ENCODE measurements at places on chromosomes 5 and 9.

DNA sequence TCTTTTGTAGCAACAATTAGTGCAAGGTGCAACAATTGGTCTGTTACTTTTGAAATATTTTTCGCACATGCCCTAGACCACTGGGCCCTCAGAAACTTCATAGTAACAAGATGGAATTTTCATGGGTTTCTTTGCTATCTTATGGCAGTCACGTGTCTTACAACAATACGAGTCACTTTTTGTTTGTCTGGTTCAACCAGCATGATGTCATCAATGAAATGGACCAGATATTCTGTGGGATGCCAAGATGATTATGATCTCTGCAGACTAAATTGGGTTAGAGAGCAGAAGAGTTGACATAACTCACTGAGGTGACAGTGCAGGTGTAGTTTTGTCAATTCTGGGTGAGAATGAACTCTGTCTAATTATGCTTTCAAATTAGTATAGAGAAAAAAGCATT lies 239.6 kb upstream of the RIOK2 start:
- DNase-seq: no peak

DNA sequence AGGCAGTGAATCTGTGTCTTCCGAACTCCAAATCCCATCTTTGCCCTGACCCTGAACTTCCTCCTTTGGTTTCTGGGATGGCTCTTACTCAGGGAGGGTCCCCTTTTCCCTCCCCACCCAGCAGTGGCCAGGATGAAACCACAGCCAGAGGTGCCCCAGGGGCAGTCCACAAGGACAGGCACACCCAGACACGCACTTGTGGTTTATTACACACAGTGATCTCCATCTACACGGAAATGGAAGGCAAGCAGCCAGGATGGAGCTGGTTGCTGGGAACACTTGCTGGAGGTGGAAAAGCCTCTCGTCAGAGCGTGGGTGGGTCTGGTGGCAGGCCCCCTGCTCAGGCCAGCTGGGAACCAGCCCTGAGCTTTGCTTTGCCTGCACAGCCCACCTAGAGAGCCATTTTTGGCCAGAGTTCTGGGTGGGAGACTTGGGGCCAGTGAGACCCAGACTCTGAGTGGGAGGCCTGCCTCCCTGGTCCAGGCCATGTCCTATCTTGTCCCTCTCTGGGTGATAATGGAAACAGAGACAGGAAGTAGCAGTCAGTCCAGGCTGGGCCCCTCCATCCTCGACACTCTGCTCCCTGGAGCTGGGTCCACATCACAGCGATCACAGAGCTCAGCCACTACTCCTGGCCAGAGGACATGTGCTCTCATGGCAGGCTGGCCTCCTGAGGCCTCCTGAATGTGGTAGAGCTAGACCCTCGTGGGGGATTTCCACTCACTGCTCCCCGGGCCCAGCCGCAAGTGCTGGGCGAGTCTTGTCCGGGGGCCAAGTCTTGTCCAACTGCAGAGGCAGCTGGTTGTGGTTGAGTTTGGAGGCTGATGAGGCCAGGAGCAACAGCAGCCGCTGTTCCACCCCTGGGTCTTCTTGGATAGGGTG lies 5.1 kb upstream of the PHYKPL start:
- DNase-seq: no peak

- DNase-seq: no peak
Observed at GRCh38 chr9:125966466-125966865, 219.3 kb downstream of the PBX3 start.

- DNase-seq: no peak
Observed at GRCh38 chr9:133777068-133777791, 39.1 kb upstream of the SARDH start.

DNA sequence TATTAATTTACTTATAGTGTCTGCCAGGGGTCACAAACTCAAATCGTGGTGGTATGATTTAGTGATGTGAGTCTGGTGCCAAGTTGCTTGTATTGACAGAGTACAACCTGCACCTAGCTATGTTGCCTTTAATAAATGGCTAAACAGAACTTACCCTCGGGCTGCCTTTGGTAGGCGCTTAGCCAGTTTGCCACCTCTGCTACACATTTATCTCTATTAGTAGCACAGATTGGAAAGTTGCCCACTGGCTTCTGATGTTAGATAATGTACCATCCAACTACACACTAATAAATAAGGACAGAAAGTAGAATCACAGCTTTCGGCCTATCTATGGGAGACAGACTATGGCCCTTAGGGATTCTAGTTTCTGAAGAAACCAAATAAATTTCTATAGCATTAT lies 368.4 kb downstream of the MAN2A1 start:
- DNase-seq: no peak

GRCh38 chr5:135127439-135128240 lies 93.6 kb upstream of the PITX1 start:
- DNase-seq: no peak

GRCh38 chr5:170095646-170096045 lies 10.1 kb upstream of the FOXI1 start:
- no peak for DNase-seq

- peak; percentile 59 for DNase-seq
Observed at GRCh38 chr5:149765932-149766331, 35.8 kb downstream of the PPARGC1B start.

- DNase-seq: no peak
Observed at GRCh38 chr9:28317745-28318144, 744.5 kb upstream of the C9orf72 start.

GRCh38 chr5:157431544-157432200 lies 28.3 kb upstream of the NIPAL4 start:
- peak; percentile 31 for DNase-seq

GRCh38 chr9:2962471-2963172 lies 118.7 kb upstream of the PUM3 start:
- no peak for DNase-seq

DNA sequence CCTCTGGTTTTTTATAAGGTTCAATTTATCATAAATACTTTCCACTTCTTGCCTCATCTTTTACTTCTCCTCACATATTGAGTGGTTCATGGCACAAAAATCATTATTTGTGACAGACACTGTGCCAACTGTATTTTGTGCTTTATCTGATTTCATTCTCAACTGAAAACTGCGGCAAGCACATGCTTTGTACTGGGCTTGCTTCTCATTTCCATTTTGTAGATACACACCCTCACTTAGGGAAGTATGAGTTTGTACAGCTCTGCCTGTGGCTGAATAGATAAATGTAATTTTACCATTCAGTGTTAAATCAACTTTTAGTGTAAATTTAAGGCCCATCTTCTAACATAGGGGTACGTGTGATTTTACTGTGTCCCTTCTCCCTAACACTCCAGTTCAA lies 83.6 kb downstream of the ANXA2R start:
- no peak for DNase-seq

DNA sequence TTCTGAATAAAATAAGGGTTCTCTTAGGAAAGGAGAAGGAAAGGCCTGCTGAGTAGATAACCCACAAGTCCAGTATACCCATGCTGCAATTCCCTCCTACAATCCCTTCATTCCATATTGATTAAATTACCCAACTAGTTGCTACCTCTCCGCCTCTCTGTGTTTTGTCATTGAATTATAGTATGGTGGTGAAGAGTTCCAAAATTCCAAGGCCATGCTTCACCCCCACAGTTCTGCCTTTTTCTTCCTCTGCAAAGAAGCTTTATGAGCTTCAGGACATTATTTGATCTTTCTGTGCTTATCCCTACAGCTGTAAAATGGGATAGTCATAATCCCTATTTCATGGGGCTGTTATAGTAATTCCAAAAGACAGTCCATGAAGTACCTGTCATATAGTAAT lies 215.6 kb downstream of the ACTL7B start:
- DNase-seq: no peak

- no peak for DNase-seq
Observed at GRCh38 chr9:126790561-126790960, 14.3 kb upstream of the ZBTB43 start.
